Omental fat pad (tissue), 4 donors: ENCODE measurements at places on chromosomes 6 and 20. TPM values are rescaled to one million over a fixed set of nuclear protein-coding genes. Genes with fewer than 3 reads are reported as not detected.
A peak's percentile ranks its signal among the peaks of the same experiment; 100 is the strongest.

GRCh38 chr6:97470322-97470721 is 187.3 kb upstream of the MMS22L start:
- no peak for DNase-seq

- peak; percentile 58 for DNase-seq
These were observed 14.9 kb downstream of the CST3 start for GRCh38 chr20:23622839-23623343.

DNA sequence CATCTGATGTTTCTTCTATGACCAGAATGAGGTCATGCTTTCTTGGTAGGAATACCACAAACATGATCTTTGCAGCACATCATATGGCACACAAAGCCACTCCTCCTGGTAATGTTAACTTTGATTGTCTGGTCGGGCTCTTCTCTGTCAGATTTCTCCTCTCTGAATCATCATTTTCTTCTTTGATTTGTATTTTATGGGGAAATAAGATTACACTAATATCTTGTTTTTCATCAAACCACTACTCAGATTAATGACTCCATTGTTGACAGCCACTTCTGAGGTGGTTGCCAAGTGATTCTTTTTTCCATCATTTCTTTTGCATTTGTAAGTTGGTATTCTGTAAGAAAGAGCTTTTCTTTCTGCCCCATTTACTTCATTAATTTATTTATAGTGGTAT is 29.5 kb downstream of the TRMT11 start:
- DNase-seq: no peak

DNA sequence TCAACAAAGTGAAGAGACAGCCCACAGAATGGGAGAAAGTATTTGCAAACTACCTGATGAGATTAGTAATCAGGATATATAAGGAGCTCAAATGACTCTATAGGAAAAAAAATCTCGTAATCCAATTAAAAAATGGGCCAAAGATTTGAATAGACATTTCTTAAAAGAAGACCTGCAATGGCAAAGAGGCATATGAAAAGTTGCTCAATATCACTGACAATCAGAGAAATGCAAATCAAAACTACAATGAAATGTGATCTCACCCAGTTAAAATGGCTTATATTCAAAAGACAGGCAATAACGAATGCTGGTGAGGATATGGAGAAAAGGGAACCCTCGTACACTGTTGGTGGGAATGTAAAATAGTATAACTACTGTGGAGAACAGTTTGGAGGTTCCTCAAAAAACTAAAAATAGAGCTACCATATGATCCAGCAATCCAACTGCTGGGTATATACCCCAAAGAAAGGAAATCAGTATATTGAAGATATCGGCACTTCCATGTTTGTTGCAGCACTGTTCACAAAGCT is 65.0 kb downstream of the TOX2 start:
- DNase-seq: no peak

GRCh38 chr6:129866256-129866655 is 5.1 kb upstream of the TMEM244 start:
- no peak for DNase-seq

DNA sequence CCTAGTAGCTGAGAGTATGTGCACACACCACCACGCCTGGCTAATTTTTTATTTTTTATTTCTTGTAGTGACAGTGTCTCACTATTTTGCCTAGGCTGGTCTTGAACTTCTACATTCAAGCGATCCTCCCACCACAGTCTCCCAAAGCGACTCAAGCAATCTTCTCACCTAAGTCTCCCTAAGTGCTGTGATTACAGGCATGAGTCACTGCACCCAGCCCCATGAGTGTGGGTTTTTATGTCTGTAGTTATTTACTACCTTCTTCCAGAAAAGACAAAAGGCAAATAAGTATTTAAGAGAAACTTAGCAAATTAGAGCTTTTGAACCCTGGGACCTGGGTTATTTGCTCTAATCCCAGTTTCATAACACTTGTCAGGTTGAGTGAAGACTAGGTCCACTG is 92.3 kb upstream of the HCRTR2 start:
- no peak for DNase-seq

DNA sequence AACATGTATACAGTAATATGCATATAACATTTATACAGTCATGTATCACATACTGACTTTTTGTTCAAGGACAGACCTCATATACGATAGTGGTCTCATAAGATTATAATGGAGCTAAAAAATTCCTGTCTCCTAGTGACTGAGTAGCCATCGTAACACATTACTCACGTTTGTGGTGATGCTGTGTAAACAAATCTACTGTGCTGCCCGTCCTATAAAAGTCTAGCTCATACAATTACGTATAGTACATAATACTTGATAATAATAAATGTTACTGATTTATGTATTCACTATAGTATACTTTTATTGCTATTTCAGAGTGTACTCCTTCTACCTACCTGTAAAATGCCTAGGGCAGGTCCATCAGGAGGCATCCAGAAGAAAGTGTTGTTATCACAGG is 17.4 kb downstream of the SERAC1 start:
- no peak for DNase-seq

DNA sequence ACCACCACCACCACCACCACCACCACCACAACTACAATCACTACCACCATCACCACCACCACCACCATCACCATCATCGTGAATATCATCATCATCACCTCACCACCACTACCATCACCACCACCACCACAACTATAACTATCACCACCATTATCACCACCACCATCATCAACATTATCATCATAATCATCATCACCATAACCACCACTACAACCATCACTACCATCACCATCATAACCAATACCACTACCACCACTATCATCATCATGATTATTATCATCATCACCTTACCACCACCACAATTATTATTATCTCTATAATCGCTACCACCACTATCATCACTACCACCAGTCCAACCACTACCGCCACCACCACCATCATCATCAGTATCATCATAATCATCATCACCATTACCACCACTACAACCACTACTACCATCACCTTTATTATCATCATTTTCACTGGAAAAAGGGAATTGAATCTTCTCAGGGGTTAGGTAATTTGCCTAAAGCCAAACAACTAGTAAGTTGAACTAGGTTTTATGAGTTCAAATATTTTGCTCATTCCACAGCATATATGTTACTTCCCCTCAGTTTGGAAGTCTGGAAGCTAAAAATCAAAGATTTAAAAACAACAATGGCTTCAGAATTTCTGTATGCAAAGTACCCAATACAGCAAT is 8.3 kb downstream of the RIPOR2 start:
- DNase-seq: no peak

GRCh38 chr6:41593406-41593805 is 44.9 kb upstream of the MDFI start:
- no peak for DNase-seq

GRCh38 chr6:92977018-92977417 is 442.3 kb downstream of the EPHA7 start:
- DNase-seq: no peak

DNA sequence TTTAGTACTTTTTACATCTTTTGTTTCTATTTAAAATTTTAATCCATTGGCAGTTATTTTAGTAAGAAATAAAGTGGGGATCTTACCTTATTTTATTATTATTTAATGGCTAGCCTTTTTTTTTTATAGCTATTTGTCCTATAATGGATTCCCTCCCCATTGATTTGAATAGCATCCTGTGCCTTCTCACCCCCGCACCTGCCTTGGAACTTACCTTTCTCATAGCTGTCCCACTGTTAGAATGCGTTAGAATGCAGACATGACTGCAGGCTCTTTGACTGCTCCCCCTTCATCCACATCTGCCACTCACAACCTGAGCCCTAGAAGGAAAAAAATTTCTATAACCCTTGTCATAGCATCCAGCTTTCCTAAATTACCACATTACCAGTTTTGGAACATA is 9.1 kb downstream of the PKIB start:
- no peak for DNase-seq

GRCh38 chr6:52162940-52163908 is 23.0 kb upstream of the IL17A start:
- no peak for DNase-seq

DNA sequence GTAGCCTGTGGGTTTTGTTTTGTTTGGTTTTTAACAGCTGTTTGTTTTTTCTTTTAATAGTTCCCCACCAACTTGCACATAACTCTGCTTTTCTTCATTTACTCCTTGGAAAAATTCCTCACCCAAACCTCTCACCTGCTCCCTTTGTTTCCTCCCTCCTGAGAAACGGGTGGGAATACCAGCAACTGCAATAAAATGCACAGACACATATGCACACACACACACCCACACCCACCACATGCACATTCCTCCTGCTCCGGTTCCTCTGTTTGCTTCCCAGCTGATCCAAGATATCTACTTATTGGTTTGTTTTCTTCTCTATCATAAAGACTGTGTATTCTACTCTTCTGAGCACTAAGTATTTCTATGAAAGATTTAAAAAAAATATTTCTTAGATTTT is 161.1 kb upstream of the EPHA7 start:
- DNase-seq: no peak

- no peak for DNase-seq
These were observed 47.9 kb downstream of the CEP57L1 start for GRCh38 chr6:109143191-109143590.

DNA sequence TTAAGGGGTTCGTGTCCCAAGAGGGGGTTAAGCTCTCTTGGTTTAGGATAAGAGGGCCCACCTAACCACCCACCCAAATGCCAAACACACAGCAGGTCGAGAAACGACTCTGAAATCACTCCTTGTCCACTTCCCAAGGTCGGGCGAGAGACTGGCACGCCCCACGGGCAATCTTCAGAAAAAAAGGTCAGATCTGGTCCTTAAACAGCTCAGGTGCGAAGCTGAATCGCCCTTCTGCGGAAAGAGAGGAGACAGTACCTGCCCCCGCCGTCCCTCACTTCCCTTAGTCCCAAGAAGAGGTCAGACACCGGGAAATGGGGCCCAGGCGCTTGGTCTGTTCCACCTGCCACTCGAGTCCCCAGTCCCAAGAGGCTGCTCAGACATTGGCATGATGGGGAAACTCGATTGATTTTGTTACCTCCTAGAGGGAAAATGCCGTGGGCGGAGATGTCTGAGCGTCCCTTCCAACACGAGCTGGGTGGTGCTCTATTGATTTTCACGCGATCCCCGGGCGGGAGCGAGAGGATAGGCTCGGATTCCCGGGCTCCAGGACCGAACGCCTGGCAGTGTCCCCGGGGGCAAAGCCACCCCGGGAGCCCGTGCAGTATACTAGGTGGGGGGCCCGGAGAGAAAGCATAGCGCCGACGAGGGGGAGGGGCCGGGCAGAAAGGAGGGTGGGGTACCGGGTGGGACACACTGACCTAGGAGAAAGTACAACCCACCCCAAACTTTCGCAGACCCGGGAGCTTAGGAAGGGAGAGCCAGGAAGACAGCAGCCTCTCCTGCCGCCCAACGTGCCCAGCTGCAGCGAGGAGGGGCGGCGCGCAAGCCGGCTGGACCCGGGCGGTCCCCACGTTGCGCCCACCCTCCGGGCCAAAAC is 1.1 kb upstream of the SAMD5 start:
- no peak for DNase-seq

DNA sequence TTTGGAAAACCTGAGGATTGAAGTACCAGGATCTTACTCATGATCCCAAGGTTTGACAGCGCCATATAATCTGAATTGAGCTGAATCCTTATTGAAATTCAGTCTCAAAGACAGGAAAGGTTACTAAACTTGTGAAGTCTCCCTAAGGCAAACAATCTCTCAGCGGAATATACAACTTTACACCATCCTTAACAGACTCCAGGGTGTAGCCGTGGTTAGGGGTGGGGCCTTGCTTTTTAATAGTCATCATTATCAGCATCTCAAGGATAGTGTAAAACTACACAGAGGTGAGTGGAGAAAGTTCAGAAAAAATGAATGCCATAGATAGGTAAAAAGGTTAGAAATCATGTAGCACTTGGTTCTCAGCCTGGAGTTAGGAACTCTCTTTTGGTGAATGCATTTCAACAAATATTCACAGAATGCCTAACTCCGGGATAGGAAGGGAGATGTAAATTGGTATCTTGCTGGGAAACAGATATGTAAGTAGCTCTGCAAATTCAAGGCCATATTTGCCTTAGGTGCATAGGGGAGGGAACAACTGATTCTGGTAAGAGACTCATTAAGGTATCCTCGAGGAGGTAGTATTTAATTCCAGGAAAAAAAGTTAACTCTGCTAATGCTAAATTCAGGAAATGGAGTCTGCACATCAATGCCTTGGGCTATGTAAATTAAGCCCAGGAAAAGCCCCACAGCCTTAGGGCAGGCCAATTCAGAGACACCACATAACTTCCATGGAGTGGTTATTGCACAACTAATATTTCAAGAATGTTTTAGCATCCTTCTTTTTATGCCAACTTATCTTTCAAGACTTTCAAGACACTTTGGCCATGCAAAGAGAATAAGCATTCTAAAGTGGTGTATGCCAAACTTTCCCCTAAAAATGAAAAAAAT is 61.6 kb downstream of the SNAP25 start:
- no peak for DNase-seq

DNA sequence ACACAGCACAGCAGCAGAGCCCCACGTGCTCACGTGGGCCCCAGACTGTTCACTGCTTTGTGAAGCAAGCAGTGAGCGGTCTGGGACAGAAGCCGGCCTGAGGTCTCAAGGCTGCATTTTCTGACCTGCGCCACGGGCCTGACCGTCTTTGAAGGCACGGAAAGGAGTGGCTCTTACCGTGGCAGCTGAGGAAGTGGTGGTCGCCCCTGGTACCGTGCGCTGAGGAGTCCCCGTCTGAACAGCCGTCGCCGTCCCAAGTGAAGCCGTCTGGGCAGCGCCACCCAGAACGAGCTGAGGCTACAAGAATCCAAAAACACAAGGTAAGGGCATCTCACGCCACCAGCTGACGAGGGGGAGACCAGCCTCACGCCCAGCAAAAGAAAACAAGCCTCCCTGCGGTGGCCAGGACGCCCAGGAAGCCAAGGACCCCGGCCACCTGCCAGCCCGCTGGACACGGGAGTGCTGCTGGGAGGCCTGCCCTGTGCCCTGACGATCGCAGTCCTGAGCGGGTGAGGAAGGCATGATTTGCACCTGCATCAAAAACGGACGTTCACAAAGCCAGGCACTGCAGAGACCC is 55.7 kb downstream of the TAF4 start:
- DNase-seq: no peak

- no peak for DNase-seq
These were observed 273.6 kb downstream of the PACRG start for GRCh38 chr6:163001330-163001729.

DNA sequence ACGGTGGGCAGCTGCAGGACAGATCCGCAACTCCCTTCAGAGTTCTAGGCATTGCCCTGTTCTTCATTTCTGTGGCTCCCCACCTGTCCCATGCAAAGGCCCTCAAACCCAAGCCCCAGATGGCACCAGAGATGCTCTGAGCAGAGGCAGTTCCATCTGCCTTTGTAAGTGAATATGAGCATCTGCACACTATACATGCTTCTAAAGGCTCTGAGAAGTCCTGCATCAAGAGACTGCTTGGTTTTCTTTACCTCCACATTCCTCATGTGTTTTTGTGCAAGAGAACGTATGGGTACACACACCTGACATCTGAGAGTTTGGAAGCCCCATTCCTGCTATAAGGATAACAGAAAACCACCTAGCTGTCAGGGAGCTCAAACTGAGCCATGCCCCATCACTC is 14.4 kb upstream of the CST7 start:
- DNase-seq: no peak

Gene FILIP1
- total RNA-seq: 3.0 TPM

Gene GRIK2
- 2.3 TPM for total RNA-seq

Gene HDGFL1
- not detected for total RNA-seq

Gene HCRTR2
- total RNA-seq: not detected

Gene CD24
- 0.37 TPM for total RNA-seq

Gene MANEA
- total RNA-seq: 23.6 TPM

Gene IL17F
- total RNA-seq: not detected

Gene NKAPL
- 4.4 TPM for total RNA-seq

Gene GHRH
- not detected for total RNA-seq

Gene LY6G6F
- not detected for total RNA-seq

Gene CST4
- total RNA-seq: not detected

Gene VGLL2
- total RNA-seq: not detected

Gene SNAP25
- 0.56 TPM for total RNA-seq

Gene GPLD1
- total RNA-seq: 4.3 TPM
